Naive thymus-derived CD8-positive, alpha-beta T cell (primary cell): ENCODE measurements at places on chromosomes 11 and 22. TPM values are rescaled to one million over a fixed set of nuclear protein-coding genes. Genes with fewer than 3 reads are reported as not detected.

Gene ZDHHC5
- 78.8 TPM for total RNA-seq

Gene CYTH4
- 193 TPM for total RNA-seq

Gene NXPE4
- not detected for total RNA-seq

Gene BAIAP2L2
- 2.7 TPM for total RNA-seq

Gene OR10A2
- not detected for total RNA-seq

Gene C11orf97
- not detected for total RNA-seq

Gene INPP5J
- total RNA-seq: 0.33 TPM

Gene PRG2
- total RNA-seq: not detected

Gene SCGB2A2
- not detected for total RNA-seq

Gene TECTA
- 0.57 TPM for total RNA-seq

Gene PIWIL4
- total RNA-seq: 1.6 TPM

Gene MRPL40
- total RNA-seq: 20.8 TPM

Gene SLC22A6
- total RNA-seq: not detected

Gene GGTLC2
- not detected for total RNA-seq

Gene IZUMO1R
- not detected for total RNA-seq

Gene PHOX2A
- total RNA-seq: not detected

Gene SMC1B
- 0.16 TPM for total RNA-seq

Gene C22orf15
- total RNA-seq: 5.4 TPM

Gene NOX4
- not detected for total RNA-seq

Gene TRIM34
- 12.6 TPM for total RNA-seq

Gene CREB3L1
- total RNA-seq: not detected

Gene TUBA8
- 2.9 TPM for total RNA-seq

Gene PATZ1
- total RNA-seq: 66.9 TPM

Gene SCO2
- total RNA-seq: 2.7 TPM

Gene DRD2
- total RNA-seq: not detected

Gene OR52N4
- 2.2 TPM for total RNA-seq

Gene MMP3
- total RNA-seq: not detected
